Stimulated activated CD8-positive, alpha-beta memory T cell treated with anti-CD3 and anti-CD28 coated beads, Interleukin-15, amount 100 ng/mL, for 4 hours (primary cell): ENCODE measurements at places on chromosomes 7 and 10.

- DNase-seq: no peak
Observed at GRCh38 chr10:89213191-89213808, 6.2 kb upstream of the CH25H start.

GRCh38 chr7:129169171-129169671 lies 19.2 kb upstream of the SMO start:
- DNase-seq: no peak

GRCh38 chr7:103932389-103932788 lies 57.1 kb downstream of the RELN start:
- no peak for DNase-seq

GRCh38 chr10:59970396-59971368 lies 64.3 kb upstream of the CCDC6 start:
- no peak for DNase-seq

DNA sequence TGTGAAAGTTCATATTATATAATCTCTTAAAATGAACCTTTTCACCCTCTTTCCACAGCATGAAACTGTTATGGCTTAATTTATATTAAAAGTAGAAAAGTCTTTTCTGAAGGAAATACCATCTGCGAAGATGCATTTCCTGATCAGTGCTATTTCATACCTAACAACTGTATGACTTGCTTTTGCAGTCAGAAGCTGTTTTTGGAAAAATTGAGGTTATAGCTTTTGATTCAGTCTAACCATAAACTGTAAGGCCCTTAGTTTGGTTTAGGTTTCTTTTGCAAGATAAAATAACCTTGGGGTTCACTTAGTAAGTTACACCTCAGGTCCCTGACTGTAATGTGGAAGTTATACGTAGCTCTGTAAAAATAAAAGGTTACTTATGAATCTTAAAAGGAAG lies 22.7 kb upstream of the PARP12 start:
- DNase-seq: no peak

GRCh38 chr7:22726345-22726906 lies 574 bp upstream of the IL6 start:
- no peak for DNase-seq

DNA sequence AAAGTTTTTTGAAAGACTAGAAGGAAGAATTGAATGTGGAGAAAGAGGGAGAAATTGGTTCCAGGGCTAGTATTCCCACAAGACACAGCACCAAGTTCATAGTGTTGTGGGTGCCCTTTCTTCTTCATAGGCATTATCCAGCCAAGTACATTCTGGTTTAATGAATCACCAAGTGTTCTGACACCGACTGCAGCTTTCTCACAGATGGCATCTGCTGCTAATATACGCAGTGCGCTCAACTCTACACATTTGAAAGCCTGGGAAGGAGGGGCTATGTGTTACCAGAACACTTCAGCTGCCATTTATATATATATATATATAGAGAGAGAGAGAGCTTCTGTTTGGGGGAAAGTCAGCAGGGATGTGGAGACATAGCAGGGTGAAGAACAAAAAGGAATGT lies 1168.4 kb downstream of the GATA3 start:
- no peak for DNase-seq

DNA sequence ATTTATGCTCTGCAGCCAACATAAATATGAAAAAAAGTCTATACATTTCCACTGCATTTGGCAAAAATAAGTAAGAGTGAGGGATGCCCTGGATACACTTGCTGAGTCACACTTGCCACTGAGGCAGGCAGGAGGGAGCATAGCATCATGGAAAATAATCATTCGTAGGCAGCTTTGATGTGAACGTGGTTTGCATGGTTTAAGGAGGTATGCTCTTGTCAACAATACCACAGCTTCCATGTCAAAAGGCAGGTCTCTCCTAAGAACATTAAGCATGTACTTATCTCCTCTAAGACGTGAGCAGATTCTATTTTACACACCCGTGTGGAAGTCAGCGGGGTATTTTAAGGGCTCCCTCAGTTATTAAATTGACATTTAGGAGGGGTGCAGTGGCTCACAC lies 89.2 kb upstream of the WDR11 start:
- no peak for DNase-seq

DNA sequence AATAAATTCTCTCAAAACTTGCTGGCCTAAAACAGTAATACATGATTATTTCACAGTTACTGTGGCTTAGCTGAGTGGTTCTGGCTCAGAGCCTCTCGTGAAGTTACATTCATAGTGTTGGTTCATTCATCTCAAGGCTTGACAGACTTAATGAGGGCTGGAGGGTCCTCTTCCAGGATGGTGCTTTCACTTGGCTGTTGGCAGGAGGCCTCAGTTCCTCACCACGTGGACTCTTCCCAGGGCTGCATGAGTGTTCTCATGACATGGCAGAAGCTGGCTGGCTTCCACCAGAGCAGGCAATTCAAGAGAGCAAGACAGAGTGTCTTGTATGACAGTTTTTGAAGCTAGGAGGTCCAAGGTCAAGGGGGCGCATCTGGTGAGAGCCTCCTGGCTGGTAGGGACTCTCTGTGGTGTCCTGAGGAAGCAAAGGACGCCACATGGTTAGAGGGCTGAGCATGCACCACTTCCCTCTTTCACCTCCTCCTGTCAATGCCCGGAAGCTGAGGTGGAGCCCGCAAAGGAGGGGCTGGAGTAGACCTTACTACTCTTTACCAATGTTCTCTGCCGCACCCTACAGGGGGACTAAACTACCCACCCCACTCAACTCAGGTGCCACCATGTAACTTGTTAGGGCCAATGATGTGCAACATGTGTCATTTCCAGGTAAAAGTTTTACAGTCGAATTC lies 58.2 kb upstream of the YAE1 start:
- DNase-seq: no peak

- DNase-seq: no peak
Observed at GRCh38 chr7:130768854-130769253, 34.8 kb upstream of the KLF14 start.

DNA sequence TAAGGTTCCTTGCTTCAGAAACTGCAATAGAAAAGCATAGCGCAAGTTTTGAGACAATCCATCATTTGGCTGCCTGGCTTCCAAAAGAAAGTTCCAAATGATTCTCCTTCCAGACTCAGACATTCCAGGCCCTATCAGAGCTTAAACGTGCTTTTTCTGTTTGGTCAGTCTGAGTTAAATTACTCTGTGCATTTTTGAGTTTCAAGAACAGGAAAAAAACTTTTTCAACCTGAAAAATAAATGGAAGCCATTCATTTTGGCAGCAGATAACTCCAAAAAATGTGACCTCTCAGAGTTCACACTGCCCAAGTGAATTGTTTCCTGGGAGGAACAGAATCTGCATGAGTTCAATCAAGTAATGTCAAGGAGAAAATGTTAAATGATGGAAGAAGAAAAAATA lies 354.2 kb downstream of the CXCL12 start:
- no peak for DNase-seq

DNA sequence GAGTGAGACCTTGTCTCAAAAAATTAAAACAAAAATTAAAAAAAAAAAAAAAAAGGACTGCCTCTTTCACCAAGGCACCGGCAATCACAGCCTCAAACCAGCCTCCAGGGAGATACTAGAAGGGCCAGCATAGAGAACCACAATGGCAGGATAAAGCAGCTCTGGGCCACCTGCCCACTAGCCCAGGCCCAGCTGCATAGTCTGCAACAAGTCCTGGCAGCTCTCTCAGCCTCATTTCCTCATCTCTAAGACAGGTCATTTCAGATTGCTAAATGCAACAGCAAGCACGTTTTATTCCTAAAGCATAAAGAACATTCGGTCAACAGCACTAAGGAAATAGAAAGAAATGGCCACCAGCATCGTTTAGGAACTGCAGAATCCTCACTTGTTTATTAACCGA lies 28.8 kb downstream of the XPNPEP1 start:
- DNase-seq: no peak

- DNase-seq: no peak
Observed at GRCh38 chr7:130908345-130909160, 174.5 kb upstream of the KLF14 start.

DNA sequence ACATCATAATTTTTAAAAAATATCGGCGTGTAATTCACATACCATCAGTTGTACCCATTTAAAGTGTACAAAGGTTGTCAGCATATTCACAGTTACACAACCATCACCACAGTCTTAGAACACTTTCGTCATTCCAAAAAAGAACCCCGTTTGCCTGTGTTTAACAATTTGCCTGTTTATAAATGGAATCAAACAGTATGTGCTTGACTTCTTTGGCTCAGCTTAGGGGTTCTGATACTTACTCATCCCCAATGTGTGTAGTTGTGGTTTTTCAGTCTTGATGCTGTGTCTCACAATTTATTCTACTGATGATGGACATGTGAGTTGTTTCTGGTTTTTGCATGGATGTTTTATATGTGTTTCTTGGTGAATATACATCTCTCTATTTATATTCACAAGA lies 50.0 kb downstream of the PRPF18 start:
- no peak for DNase-seq
